CD4-positive, alpha-beta T cell treated with Interleukin-17A for 4 hours (primary cell): ENCODE measurements at places on chromosomes 12 and 14.

DNA sequence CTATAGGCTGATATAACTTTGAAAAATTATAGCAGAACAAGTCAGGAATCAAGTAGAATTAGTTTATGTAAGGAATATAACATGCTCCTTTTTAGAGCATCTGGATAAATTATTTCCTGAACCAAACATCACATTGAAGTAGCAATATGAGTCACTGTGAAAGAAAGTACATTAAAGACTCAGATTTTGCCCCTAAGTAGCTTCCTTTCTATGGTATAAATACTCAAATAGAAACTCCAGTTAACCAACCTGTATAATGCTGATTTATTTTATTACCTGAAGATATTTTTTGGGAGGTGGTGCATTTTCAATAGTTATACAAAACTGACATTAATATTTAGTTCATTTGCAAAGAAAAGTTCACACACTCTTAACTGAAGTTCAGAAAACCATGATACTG, 312.1 kb downstream of the ITPR2 start:
- no peak for DNase-seq

DNA sequence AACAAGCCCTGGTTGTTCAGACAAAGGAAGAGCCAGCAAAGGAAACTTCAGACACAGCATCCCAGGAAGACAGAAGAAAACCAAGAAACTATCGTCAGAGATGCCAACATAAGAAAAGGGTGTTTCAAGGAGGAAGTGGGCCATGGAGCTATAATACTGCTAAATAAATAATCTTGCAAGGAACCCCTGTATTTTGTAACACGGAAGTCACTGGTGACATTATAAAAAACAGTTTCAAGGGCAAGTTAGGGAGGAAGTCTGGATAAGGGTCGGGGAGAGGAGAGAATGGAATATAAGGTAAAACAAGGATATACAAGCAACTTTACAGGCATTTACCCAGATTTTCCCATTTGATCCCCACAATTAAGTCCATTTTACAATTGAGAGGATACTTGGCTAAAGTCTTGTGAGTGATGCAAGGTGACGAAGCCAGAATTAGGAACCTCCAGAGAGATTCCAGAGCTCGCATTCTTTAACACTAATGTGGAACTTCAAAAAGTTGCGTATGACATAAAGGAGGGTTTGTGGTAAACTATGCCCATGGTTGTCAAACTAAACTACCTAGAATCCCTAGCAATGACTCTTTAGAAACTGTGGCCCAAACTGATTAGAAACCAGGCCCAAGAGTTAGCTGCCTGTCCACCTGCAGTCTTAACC, 46.4 kb downstream of the PPM1H start:
- DNase-seq: no peak

- no peak for DNase-seq
Measured at GRCh38 chr12:114894076-114894475, 210.1 kb upstream of the TBX3 start.

DNA sequence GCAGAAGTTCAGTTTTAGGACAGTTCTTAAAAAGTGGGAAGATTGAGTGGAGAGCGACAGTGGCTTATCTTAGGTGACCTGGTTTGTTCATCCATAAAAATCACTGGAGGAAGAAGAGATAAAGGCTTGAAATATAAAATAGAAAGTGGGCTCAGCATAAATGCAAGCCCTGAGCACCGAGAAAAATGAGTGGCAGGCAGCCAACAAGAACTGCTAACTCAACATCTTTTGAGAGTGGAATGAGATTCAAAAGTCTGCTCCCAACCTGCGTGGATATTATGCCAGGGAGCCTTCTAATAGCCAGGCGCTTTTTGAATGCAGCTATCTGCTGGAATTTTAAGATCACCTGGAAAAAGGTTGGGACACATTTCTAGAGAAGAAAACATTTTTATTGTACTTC, 666.5 kb downstream of the FLRT2 start:
- DNase-seq: no peak

DNA sequence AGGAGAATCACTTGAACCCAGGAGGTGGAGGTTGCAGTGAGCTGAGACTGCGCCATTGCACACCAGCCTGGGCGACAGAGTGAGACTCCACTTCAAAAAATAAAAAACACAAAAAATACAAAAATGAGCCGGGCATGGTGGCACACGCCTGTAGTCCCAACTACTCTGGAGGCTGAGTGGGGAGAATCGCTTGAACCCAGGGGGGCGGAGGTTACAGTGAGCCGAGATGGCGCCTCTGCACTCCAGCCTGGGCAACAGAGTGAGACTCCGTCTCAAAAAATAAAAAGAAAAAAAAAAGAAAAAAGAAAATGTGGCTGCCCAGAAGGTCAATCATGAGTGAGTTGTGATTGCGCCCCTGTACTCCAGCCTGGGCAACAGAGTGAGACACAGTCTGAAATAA, 9.2 kb downstream of the DNAJC22 start:
- no peak for DNase-seq

DNA sequence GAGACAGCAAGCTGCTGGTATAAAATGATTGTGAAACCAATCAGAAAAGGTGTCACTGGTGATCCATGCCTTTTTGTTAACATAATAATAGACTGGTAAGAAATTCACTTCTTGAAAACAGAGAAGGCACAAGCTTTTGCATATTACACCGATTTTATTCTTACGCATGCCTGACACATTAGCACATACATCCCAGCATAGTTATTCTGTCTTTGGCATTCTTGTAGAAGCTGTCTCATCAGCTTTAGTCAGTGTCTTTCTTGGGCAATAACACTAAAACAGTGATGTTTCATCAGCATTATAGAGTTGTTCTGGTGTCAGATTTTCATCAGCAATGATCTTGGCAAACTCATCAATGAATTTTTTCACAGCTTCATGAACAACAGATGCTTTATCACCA, 283.4 kb upstream of the TMTC1 start:
- DNase-seq: no peak

DNA sequence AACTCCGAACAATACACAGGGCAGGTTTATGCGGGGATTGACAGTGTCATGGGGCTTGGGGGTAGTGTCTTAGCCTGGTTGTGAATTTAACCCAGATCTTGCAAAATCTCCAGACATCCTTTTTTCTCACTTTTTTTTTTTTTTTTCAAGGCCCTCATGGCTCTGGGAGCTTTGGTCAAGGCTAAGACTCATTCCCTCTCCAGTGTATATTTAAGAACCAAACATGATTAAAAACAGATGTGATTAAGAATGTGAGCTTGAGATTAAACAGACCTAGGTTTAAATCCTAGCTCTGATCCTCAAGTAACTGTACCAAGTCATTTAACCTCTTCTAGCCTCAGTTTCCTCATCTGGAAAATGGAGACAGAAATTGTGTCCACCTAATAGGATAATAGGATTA, 151.7 kb upstream of the FUT8 start:
- DNase-seq: no peak

DNA sequence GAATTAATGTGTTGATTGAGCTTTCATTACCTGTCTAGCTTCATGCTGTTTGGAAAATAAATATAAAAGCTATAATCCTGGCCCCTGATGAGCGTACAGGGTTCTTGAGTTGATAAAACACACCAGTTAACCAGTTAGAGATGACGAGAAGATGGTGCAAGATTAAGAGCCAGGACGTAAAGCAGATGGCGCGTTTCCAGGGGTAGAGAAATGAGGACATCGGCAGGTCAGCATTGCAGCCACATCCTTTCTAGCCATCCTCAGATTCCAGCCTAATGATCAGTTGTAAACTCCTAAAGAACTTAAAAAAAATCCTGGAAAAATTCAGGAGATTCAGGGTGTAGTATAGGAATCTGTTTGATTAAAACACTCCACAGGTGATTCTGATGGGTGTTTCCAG, 203.7 kb downstream of the CACNA1C start:
- no peak for DNase-seq

- no peak for DNase-seq
Measured at GRCh38 chr12:18462442-18462841, 201.1 kb downstream of the PIK3C2G start.

GRCh38 chr14:70148351-70148750, 40.4 kb downstream of the SLC8A3 start:
- DNase-seq: no peak

DNA sequence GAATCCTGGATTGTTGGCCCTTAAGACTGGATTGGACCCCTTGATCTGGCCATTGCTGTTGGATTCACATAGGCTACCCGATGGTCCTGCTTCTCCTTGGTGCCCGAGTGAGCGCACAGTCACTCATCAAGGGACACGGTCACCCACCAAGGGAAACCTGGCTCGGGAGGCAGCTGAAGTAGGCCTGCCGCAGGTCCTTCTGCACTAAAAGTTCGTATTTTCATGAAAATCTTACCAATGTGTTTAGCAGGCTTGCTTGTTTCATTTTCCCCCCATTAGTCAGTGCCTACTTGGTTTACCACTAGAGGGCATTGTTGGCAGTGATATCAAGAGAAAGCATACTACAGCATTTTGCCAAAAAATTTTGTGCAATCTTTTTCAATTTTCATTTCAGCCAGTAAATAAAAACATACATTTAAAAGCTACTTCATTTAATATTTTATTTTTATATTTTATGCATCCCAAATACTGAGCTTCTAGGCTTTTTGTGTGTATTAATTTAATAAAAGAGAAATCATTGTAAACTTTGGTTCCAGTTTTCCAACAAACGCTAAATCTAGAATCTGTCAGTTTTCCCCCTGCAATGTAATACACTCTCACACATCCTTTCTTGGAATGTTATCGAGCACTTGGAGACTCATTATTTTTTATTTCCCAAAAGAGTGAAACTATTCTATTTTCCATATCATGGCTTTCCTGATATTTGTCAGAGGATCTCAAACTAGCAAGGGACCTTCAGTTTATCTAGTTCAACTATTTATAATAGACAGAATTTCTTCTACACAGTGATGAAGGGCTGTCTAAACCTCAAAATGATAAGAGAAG, 116.7 kb downstream of the LMNTD1 start:
- peak; percentile 7 for DNase-seq

GRCh38 chr14:35390577-35391387, 13.8 kb downstream of the NFKBIA start:
- peak; percentile 30 for DNase-seq

DNA sequence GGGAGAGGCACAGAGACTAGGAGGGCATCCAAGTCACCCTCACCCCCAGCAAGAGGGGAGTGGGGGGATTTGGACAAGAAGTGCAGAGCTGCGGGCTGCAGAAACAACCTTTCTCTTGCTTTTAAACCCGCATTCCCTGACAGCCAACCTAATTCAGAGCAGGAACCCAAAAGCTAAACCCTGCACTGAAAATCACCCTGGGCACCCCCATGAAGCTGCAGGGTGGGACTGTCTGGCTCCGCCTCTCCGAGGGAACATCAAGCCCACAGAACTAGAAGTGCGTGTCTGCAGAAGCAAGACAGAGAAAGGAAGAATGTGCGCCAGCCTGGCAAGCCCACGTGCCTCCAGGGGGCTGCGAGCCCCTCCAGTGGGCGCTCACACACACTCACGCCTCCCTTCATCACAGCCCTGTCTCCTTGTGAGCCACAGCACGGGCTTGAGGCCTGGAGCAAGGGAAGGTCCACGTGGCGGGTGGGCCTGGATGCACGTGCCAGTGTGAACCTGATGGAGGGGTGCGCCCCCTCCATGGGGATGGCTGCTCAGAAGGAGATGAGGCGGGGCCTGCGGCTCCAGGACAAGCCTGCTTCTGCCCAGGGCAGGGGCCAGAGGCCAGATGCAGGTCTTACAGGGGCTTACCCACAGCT, 27.8 kb upstream of the PNMA1 start:
- peak; percentile 58 for DNase-seq

- peak; percentile 67 for DNase-seq
Measured at GRCh38 chr12:25276199-25276937, 25.6 kb upstream of the KRAS start.

DNA sequence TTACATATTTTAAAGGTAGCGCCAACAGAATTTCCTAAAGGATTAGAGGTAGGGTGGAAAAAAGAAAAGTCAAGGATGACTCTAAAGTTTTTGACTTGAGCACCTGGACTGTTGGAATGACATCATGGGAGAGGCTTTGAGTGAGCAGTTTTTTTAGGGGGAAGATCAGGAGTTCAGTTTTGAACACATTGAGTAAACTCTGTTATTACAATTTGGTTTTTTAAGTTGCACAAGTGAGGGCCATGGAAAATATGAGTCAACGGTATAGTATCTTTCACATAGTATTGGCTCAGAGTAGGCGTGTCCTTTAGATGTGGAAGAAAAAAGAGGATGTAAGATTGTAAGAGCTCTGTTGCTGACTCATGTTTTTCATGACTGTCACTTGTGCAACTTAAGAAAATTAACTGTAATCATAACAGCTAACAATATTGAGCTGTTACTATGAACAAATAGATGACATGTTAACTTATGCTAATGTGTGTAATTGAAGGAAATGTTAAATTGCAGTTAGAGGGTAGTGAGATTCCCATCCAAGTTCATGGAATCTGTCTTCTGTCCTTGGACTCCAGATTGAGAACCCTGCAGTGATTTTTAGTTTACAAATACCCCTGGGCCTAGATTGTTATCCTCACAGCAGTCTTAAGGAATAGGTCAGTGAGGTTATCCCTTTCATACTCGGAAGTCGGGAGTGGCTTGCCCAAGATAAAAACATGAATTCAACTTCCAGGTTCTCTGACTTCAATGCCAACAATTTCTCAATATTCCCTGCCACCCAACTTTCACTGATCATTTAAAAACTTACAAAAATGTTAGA, 48.2 kb upstream of the ATP2B1 start:
- DNase-seq: peak; percentile 20

DNA sequence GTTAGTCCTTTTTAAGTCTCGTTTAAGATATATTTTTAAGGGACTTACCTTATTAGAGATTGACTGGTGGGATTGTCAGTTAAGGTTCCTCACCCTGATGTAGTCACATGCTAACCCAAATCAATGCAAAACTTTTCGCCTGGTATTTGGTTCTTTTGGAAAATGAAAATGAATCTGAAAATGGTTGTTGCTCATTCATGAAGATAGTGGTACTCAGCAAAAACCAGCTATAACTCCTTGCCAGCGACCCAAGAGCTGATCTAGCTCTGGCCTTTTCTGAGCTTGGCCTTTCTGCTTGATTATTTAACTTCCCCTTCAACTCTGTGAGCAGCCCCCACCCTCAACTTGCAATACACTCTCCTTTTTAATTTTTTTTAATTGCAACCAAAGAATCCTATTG, 85.0 kb upstream of the GTF2A1 start:
- DNase-seq: no peak

DNA sequence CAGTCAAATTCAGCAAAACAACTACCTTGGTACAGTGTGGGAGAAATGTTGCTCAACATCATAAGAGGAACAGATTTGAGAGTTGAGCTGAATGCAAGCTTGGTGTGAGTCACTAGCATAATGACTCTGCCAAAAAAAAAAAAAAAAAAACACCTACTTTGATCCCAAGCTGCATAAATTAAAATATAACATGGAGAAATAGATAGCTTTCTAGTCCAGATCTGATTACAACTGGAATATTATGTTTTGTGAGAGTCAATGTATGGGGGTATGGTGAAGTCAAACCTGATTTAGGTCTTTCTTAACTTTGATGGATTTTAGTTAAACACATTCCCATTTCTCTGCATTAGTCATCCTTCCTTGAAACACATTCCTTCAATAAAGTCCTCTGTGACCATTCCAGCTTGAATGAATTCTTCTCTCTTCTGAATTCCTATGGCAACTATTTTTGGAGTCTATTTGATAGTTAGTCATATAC, 188.1 kb downstream of the SLC5A8 start:
- no peak for DNase-seq
